NCI-H1694 treated with DMSO at 0.1 percent for 48 hours (cell line): ENCODE measurements at places on chromosomes 16 and 17.

- DNase-seq: no peak
Measured at GRCh38 chr17:21021208-21021803, 21.5 kb downstream of the USP22 start.

GRCh38 chr16:27481282-27481934 is 68.3 kb downstream of the GTF3C1 start:
- DNase-seq: no peak

DNA sequence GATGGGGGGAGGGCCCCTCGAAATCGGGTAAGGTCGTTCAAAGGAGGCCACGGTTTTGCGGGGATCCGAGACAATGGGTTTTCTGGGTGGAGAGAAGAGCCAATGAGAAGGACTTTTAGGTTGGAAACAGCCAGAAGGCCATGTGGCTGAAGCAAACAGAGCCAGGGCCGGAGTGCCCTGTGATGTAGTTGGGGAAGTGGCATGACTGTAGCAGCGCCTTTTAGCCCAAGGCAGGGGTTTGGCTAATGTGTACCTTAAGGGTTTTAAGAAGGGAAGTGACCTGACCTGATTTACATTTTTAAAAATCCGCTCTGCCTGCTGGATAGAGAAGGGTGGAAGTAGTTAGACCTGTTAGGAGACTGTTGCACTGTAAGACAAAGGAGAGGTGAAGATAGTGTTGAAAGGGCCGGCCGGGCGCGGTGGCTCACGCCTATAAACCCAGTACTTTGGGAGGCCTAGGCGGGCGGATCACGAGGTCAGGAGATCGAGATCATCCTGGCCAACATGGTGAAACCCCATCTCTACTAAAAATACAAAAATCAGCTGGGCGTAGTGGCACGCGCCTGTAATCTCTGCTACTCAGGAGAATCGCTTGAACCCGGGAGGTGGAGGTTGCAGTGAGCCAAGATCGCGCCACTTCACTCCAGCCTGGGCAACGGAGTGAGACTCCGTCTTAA is 1.0 kb downstream of the LYRM1 start:
- no peak for DNase-seq

DNA sequence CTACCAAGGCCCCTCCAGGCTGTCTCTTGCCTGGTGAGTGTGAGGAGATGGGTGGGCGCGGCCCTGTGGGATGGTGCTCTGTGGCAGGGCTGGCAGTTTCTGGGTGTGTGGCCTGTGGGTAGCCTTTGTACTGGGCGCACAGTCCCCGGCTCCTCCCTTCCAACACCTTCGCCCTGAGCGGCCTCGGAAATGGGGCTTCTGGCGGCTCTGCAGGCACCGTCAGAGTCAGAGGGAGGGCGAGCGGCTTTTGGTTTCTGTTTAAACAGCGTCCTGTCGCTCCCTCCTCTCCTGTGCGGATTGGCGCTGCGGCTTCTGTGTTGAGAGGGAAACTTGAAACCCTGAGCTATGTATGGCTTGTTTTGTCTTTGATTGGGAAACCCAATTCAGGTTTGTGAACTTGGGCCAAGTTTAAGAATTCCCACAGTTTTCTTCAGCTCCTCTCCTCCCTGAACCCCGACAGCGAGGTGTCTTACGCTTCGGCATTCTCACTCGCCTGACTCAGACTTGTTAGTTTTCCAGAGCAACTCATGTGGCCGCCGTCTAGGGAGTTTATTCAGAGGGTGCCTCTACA is 8.3 kb upstream of the ZNF750 start:
- no peak for DNase-seq

- DNase-seq: no peak
Measured at GRCh38 chr17:38561416-38562214, 44.1 kb downstream of the SRCIN1 start.

DNA sequence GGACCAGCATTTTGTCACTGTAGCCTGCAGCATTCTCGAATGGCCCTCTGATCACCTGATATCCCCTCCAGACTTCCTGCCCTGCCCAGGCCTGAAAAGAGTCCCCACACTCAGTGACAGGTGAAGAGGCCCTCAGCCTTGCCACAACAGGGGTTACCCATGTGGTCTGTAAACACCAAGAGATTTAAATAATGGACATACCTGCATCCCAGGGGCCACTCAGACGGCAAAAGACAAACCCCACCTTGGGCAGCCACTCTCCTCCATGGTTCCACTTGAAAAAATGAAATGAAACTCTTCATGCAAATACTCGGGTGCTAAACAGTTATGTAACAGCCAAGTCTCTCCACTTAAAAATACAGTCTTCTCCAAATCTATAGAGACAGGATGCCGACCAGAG is 22.9 kb upstream of the PECAM1 start:
- DNase-seq: no peak

- no peak for DNase-seq
Measured at GRCh38 chr16:77409311-77409710, 25.5 kb downstream of the ADAMTS18 start.

- no peak for DNase-seq
Measured at GRCh38 chr16:8374586-8375231, 215.6 kb downstream of the TMEM114 start.

- peak; percentile 55 for DNase-seq
Measured at GRCh38 chr17:63550817-63551639, 751 bp downstream of the DCAF7 start.

DNA sequence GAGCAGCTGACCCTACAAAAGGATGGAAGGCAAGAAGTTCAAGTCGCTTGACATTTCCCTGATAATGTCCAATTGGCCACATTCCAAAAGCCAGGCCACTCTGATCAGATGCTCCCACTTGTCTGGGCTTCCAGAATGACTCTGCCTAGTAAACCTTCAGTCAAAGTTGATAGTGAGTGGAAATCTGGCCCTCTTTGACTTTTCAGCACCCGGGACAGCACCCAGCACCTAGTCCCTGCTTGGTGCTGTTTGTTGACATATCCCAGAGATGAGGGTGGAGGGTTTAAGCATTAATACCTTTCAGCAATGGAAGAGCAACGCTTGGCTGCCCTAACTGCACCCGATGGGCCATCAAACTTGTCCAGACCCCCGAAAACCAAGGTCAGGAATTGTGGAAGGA is 131.3 kb downstream of the AIPL1 start:
- DNase-seq: no peak

GRCh38 chr17:34820248-34820801 is 140.9 kb downstream of the CCT6B start:
- no peak for DNase-seq

- DNase-seq: peak; percentile 86
Measured at GRCh38 chr17:60594734-60595133, 5.3 kb upstream of the PPM1D start.
